Stimulated activated CD4-positive, alpha-beta T cell treated with anti-CD3 and anti-CD28 coated beads, Interleukin-1b, Interleukin-23, amount 100 ng/mL, for 24 hours (primary cell): ENCODE measurements at places on chromosomes 3 and 15.

- DNase-seq, result no peak
Observed at GRCh38 chr3:186251948-186252619, 110.0 kb downstream of the DGKG start.

- no peak for DNase-seq
Observed at GRCh38 chr3:39407773-39408492, 1.4 kb downstream of the RPSA start.

DNA sequence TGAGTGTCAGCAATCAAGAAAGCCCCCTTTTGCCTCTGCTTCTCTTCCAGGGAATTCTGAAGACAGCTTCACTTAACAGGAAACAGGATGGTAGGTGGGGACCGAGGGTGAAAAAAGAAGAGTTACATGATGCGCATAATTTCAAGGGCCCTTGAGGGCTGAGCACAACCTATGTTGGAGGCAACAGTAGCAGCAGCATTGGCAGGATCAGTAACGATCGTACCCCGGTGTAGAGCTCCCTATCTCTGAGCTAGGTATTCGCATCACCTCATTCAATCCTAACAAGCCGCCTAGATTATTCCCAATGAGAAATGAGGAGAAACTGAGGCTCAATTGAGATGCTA, 432 bp upstream of the RAD54L2 start:
- DNase-seq, result no peak

GRCh38 chr3:44185396-44185915, 56.2 kb upstream of the TOPAZ1 start:
- no peak for DNase-seq

DNA sequence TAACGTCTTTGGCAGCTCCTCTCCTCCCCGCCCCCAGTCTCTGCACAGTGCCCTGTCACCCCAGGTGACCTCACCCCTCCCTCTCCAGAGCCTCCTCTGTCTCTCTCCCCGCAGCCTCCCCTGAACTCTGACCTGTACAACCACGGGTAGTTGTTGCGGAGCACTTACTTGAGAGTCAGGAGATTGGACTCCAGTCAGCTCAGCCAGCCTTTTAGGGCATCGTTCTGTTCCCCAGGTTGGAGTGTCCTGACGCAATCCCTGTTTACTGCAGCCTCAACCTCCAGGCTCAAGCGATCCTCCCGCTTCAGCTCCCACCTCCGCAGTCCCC, 177.7 kb downstream of the UACA start:
- DNase-seq, result no peak

- no peak for DNase-seq
Observed at GRCh38 chr3:184211718-184212117, 17.7 kb upstream of the VWA5B2 start.

- DNase-seq, result no peak
Observed at GRCh38 chr3:150589759-150590158, 13.4 kb upstream of the SELENOT start.

DNA sequence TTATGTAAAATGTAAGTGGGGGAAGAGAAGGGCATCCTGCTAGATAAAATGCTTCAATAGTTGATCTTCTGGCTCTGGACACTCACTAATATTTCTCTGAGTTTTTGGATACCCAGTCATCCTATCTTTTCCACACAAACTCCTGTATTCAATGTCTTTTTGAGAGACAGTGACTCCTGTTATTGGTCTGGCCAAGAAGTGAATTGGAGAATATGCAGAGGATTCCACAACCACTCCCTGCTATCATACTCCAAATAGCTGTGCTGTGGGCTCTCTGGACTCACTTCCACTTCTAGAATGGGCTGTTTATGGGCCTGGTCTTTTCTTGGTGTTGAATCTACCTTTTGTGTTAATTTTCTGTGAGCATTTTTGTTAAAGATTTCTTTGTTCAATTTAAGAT, 376.8 kb downstream of the NLGN1 start:
- no peak for DNase-seq
